ENCODE measurements at places on chromosomes 3 and 15.

GRCh38 chr3:151568184-151568583, 107.3 kb upstream of the IGSF10 start:
- no peak for DNase-seq

DNA sequence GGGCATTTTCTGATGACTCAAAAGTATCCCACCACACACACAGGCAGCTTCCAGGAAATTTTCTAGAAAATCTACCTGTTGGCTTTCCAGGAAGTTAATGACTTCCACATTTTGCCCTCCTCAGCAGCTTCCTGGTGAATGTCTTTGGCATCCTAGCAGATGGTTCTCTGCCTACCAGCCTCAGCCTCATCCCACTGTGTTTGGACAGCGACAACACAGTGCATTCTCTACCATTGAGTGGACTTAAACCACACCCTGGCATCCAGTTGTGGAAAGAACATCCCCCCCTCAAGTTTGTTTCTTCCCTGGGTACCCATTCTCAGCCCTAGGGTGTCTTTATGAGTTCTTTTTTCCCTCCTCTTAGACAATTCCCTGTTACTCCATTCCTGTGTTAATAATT, 50.8 kb upstream of the GADL1 start:
- no peak for DNase-seq

DNA sequence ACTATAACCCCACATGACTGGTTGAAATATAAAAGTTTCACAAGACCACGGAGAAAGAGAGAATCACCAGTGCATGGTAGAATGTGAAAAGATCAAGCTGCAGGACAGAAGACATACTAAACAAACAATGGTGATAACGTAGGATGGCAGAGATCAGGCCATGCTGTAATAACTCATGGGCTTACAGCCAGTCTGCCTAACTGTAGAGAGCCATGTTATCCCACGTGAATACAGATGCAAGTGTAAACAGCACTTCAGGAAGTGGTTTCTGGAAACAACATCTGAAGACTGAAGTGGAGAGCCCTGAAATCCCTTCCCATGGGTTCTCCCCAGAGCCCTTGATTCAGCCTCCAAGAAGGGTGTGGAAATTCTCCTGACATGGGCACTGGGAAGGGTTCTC, 103.2 kb upstream of the SLCO2A1 start:
- no peak for DNase-seq

DNA sequence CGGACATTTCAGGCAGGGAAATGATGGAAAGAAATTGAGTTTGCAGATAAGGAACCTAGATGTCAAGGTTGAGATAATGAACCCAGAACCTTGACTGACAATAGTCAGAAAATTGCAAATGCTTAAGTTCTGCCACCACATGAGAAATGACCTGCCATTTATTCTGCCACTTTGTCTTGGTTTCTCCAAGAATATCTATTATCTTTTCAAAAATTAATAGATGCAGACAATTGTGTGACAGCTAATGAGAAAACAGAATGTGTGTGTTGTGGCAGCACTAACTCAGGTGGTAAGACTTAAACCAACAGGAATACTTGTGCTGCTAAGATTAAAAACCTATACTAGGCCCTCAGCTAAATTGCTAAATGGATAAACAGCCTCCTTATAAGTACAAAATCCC, 52.3 kb downstream of the CADPS start:
- DNase-seq, result no peak
